ENCODE measurements at places on chromosomes 3 and 15. TPM values are rescaled to one million over a fixed set of nuclear protein-coding genes. Genes with fewer than 3 reads are reported as not detected.

ALDH1A2 gene
- total RNA-seq: 4.0 TPM

MKRN2OS gene
- not detected for total RNA-seq

PLA2G4D gene
- not detected for total RNA-seq

SNTN gene
- total RNA-seq: not detected

REC114 gene
- total RNA-seq: not detected

IL17RD gene
- total RNA-seq: 1.5 TPM

CLDN18 gene
- total RNA-seq: not detected

BCL2A1 gene
- 2.1 TPM for total RNA-seq

All from pulmonary artery endothelial cell (primary cell).